ENCODE measurements at places on chromosomes 11 and 22.

DNA sequence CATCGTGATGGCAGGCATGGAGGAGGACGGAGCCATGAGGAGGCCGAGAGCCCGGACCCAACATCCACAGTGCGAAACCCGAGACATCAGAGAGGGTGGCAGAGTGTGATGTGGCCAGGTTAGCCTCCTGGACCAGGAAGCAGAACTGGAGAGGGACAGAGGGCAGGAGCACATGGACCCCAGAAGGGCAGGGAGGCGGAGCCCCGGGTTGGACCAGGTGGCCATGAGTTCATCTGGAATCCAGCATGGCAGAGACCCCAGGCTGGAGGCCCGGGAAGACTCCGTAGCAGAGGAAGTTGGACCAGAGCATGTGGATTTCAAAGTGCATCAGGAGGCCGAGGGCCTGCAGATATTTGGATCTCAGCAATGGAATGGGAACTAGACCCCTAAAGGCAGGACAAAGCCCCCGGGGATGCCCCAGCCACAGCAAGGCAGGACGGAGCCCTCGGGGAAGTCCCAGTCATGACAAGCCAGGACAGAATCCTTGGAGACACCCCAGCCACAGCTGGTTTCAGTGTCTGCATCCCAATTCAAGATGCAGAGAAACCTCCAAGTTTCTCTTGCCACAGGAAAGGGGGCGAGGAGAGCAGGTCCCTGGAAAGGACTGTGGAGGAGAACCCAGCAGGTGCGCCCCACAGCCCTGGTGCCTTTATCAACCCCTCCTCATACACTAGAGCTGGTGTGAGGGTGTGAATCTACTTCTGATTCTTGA lies 1393.4 kb downstream of the BRD1 start:
- no peak for DNase-seq

GRCh38 chr11:130449310-130449990 lies 1.0 kb downstream of the ADAMTS15 start:
- DNase-seq = no peak

GRCh38 chr11:119651802-119652584 lies 77.0 kb downstream of the NECTIN1 start:
- no peak for DNase-seq

- DNase-seq = no peak
Observed at GRCh38 chr11:104465321-104465720, 301.4 kb upstream of the PDGFD start.

- DNase-seq = no peak
Observed at GRCh38 chr11:9144828-9145227, 53.4 kb upstream of the SCUBE2 start.

DNA sequence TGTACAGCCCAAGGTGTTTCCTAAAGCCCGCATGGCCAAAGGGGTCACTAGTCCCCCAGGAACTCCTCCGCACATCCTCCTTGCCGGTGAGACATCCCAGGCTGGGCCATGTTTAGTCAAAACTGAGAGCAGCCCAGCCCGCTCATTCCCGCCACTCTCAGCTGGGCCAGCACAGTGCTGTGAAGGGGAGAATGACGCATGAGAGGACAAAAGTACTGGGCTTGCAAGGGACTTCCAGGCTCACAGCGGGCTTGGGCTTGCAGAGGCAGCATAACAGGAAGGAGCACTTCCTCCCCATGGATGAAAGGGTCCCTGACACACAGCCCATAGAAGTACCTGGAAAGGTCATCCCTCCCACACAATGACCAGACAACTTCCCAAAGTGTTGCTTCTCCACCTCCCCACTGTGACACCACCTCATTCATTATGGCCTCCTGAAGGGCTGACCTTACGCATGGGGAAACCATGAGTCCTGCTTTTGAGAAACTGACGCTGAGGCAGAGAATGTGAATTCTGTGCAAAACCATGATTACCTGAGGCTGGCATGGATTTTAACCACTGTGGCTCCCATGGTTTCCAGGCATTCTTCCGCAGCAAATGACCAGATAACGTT lies 19.1 kb downstream of the ETS1 start:
- no peak for DNase-seq

- DNase-seq = no peak
Observed at GRCh38 chr11:86678823-86679222, 6.4 kb upstream of the ME3 start.

DNA sequence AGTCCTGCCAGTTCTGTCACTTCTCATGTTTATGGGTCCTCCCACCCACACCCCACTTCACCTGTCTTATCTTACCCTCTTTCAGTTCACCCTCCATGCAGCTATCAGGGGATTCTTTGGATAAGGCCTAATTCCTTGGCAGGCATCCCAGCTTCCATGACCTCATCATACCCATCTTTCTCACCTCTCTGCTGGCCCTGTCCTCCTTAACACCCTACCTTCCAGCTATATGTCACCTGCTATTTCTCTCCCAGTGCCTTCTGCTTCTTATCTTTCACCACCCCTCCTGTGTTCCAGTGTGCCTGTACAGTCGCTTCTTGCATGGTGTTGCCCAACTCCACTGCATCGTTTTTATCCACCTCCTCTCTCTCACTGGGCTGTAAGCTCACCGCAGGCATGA lies 28.3 kb downstream of the SNU13 start:
- DNase-seq = no peak

DNA sequence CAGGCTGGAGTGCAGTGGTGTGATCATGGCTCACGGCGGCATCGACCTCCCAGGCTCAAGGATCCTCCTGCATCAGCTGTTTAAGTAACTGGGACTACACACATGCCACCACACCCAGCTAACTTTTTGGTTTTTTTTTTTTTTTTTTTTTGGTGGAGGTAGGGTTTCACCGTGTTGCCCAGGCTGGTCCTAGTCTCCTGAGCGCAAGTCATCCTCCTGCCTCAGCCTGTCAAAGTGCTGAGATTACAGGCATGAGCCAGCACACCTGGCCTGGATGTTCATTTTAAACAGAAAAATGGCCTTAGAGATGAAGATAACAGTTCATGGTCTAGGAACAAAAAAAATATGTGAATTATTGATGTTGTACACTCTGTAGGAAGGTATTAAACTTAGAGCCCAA lies 13.6 kb upstream of the SLC25A18 start:
- DNase-seq = no peak

GRCh38 chr11:125625225-125625629 lies 264 bp downstream of the CHEK1 start:
- no peak for DNase-seq

GRCh38 chr11:43758927-43759326 lies 78.4 kb downstream of the HSD17B12 start:
- no peak for DNase-seq

DNA sequence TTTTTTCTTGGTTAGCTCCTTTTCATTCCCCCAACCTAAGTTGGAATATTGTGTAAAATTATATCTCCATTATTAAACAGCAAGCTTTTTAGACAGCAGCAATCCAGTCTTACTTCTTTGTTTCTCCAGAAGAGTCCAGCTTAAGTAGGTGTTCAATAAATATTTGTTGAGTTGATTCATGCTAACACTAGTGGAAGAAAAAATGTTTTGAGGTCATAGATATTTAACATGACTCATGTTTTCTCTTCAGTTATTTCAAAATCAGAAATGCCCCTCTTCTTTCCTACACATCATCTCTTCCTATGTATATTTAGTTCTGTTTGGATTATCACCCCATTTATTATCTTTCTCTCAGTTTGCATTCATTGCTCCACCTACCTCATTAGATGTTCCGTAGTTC lies 20.3 kb downstream of the CCDC83 start:
- no peak for DNase-seq

DNA sequence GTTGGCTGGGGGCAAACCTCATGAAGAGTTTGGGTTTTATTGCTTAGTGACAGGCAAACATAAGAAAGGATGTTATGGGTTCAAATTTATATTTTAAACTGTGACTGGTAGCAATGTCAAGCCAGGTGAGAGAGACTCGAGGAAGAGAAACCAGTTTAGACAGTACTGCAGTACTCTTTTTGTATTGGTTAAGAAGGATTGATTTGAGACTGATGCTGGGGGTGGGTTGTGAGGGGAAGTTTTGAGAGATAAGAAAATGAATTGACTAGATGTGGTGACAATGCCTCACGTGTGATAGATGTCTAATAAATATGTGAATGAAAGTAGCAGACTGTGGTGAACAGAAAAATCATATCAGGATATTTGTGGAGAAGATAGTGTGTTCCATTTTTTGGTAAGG lies 142.4 kb downstream of the DDX10 start:
- DNase-seq = no peak

GRCh38 chr22:32932176-32932575 lies 126.0 kb downstream of the SYN3 start:
- DNase-seq = no peak

DNA sequence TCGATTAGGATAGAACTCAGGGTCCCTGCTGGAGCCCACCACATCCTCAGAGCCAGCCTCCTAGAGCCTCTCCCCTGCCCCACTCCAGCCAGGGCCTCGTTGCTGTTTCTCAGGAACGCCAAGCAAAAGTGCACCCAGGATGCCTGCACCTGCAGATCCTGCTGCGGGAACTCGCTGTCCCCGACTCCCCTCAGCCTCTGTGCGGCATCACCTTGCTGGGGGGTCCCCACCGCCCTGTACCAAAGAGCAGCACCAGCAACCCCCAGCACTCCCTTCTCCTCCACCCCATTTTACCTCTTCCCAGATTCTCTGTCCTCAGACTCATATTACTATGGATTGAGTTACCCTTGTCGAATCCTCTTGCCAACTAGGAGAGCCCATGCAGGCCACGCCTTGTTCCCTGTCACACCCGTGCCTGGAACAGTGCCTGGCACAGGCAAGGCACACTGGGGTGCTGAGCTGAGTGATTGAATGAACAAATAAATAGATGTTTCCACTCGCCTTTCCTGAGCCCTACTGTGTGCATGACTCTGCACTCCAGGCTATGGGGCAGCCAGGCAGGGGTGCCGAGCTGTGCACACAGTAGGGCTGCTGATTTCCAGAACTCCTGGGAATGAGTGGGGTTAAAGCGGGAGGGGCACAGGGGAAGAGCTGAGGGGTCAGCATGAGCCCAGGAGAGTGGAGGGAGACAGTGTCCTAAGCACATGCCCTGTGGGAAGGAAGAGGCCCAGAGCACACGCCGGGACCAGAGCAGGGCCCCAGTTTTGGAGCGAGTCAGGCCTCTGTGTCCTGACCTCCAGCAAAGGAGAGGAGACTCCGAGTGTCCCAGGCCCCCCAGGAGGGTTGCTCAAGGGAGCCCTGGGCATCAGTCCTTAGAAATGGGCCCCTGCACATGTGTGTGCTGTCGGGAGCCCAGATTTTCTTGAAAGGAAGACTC lies 44.3 kb downstream of the LINC01488 start:
- no peak for DNase-seq

DNA sequence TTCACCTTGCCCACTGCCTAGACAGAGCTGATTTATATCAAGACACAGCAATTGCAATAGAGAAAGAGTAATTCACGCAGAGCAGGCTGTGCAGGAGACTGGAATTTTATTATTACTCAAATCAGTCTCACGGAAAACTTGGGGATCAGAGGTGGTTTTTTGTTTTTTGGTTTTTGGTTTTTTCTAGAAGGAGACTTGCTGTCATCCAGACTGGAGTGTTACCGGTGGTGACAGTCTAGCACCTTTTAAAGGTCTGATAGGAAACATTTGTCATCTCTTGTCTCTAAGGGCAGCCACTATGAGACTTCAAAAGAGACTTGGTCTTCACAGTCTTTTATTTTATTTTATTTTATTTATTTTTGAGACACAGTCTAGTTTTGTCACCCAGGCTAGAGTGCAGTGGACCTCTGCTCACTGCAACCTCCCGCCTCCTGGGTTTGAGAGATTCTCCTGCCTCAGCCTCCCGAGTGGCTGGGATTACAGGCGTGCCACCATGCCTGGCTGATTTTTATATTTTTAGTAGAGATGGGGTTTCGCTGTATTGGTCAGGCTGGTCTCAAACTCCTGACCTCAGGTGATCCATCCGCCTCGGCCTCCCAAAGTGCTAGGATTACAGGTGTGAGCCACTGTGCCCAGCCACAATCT lies 19.1 kb downstream of the APOBEC3H start:
- no peak for DNase-seq

- DNase-seq = no peak
Observed at GRCh38 chr22:27845644-27846043, 44.1 kb upstream of the MN1 start.

DNA sequence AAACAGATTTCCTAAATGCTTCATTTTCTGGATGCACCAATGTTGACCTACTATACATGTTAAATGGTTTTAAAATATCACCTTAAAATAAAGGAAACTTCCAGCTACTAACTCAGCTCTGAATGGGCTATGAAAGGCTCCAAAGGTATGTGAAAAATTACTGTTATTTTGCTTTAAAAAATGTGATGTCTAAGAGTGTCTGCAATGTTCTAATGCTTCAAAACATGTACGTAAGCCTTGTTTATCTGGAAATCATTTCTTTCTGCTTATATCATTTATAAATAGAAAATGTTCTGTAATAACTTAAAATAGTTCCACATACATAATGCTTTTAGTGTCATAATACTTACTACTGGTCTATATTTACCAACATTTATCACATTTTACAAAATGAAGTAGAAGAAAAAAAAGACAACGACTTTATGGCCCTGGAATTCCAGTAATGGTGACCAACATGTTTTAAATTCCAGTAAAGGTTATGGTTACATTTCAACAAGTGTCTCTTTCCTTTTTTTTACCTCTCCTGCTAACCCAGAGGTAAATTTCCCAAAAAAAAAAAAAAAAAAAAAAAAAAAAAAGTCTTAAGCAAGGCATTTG lies 2.5 kb downstream of the BDNF start:
- DNase-seq = no peak

GRCh38 chr11:1547467-1548098 lies 24.5 kb downstream of the DUSP8 start:
- DNase-seq = no peak

- DNase-seq = no peak
Observed at GRCh38 chr11:124176925-124177715, 6.0 kb upstream of the OR10D3 start.

GRCh38 chr11:59776210-59777066 lies 21.3 kb downstream of the STX3 start:
- DNase-seq = no peak

DNA sequence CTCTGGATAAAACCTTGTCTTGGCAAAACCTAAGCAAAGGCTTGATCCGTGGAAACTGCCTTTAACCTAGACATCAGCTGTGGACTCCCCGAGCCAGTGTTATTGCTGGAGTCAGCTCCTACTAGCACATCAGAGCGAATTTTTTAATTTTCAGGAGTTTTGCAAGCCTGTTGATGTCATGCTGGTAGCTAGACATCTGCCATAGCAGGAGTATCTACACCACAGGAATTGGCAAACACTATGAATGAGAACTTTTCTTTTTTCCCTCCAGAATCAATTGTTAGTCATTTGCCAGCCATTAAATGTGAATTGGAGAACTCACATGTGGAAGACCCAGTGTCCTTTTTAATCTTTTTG lies 201.2 kb downstream of the NAV2 start:
- DNase-seq = no peak

DNA sequence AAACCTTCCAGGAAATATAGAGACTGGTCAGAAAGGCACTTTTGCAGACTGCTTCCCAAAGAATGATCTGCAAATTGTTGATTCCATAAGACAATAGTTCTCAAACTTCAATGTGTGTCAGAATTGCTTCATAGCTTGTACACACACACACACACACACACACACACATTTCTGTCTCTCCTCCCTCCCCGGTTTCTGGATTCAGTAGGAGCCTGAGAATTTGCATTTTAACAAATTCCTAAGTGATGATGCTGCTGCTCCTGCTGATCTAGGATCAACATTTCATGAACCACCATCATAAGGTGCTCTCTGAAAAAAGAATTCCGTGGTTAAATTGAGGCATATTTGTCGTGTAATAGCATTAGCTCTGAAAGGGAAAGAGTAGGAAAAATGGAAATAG lies 35.3 kb upstream of the FZD4 start:
- DNase-seq = no peak

GRCh38 chr22:17113600-17113999 lies 7.6 kb downstream of the TMEM121B start:
- DNase-seq = no peak
